Fibroblast of skin of scalp (primary cell): ENCODE measurements at places on chromosomes 2 and 18.

DNA sequence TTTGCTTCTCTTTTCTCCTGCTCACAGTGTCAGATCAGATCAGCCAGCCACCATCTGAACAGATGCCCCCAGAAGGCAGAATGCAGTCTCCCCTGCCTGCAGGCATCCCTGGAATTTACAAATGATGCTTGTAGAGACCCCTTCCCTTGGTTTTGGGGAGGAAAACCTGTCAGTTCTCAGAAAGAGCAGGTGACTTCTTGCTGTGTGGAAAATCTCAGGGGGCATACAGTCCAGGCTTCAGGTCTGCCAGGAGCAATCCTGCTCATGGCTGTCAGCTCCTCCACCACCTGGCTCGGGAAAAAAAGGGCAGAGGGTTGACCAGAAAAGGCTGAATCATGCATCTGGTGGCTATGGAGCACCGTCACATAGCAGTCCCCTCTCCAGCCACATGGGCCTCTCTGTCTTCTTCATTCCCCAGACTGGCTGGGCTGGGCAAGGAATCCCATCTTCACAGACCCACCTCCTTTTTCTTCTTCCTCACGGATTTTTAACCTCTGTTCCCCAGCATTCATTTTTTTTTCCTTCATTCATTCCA lies 107.0 kb downstream of the KCNF1 start:
- DNase-seq: no peak

DNA sequence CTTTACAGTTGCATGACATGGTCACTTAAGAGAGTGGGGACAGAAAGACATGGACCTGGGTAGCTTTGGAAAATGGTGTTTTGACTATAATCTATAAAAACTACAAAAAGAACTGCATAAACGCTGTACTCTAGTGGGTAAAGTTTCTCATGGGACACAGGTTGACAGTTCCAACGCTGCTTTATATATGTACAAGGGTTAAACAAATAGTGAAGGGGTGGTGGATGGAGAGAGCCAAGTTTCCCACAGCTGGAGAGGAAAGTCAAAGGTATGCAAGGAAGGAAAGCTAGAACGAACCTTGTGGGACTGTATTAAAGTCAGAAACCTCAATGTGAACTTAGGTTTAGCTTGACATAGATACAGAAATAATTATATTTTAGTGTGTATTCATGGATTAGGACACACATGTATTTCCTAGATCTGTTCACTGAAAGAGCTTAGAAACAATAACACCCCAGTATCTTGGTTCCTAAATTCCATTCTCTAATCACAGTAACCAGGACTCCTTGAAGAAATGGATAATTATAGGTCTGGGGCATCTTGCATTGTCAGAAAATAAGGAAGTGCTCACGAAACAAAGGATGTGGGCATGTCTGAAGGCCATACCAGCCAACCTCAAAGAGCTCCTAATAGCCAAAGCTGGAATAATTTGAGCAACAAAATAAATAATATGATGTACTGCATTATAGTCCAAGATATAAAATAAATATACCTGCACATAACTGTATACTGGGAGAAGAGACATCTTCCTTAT lies 28.8 kb downstream of the TANC1 start:
- no peak for DNase-seq

DNA sequence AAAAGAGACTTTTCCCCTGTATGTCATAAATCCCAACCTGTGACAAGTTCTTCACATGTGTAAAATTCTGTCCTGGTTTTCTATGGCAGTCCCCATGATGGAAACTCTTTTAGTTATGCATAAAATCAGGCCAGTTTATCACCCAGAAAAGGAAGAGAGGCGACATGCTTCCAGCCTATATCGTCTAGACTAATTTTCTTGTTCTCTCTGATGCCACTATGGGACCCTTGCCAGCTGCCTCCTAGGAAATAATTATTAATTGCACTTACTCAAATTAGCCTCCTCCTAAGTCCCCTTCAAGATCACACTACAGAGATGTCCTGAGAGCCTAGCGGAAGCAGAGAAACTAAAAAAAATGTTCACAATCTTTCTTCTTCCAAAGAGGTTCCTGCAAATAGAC lies 722.4 kb downstream of the NRXN1 start:
- no peak for DNase-seq

DNA sequence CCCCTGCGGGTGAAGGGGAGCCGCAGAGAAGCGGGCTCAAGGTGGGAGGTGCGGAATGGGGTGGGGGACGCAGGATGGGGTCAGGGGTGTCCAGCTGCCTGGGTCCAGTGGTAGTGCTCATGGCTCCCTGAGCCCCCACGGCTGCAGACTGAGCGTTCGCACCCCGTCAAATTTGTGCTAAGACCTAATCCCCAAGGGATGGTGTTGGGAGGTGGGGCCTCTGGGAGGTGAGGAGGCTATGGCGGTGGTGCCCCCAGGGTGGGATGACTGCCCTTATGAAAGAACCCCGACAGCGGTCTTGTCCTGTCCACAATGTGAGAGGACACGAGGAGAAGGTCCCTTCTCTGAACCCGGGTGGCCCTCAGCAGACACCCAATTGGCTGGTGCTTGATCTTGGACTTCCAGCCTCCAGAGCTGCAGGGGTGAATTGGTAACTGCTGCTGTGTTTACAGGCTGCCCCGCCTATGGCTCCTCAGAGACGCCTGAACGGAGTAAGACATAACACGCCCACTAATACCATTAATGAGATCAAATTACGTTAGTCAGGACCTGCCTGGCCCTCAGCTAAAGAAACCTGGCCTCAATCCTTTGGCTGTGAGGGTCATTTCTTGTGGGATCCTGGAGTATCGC lies 42.6 kb downstream of the PXDN start:
- DNase-seq: no peak

GRCh38 chr2:183242937-183243336 lies 118.7 kb downstream of the NUP35 start:
- peak; percentile 8 for DNase-seq
